Stimulated activated CD4-positive, alpha-beta T cell treated with anti-CD3 and anti-CD28 coated beads, Interleukin-15, amount 100 ng/mL, for 48 hours (primary cell): ENCODE measurements at places on chromosomes 16 and 17.

DNA sequence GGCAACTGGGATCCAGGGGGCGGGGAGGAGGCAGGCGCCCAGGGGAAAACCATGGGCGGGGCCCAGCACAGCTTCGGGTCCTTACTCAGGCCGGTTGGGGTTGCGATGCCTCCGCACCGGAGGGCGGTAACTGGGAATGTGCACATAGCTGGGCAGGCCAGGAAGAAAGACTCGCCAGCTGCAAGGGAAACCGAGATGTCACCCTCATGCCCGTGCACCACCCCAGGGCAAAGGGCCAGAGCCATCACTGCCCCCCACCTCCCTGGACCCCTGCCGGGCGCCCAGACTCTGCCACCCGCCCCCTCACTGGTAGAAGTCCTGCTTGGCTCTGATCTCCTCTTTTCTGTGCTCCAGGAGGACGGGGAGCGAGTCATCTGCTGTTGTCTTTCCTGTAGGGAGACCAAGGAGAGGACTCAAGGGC is 6.7 kb downstream of the ALOX12B start:
- no peak for DNase-seq

DNA sequence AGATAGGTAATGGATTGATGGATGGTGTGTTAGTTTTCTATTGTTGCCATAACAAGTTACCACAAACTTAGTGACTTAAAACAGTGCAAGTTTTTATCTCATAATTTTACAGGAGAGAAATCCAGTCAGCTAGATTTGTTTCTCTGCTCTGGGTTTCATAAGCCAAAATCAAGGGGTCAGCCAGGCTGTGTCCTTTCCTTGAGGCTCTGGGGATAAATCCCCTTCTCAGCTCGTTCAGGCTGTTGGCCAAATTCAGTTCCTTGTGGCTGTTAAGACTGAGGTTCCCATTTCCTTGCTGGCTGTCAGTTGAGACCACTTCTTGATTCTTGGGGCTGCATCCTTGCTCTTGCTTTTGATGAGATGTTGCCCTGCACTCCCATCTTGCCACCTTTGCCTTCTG is 204.9 kb upstream of the CDH13 start:
- no peak for DNase-seq

DNA sequence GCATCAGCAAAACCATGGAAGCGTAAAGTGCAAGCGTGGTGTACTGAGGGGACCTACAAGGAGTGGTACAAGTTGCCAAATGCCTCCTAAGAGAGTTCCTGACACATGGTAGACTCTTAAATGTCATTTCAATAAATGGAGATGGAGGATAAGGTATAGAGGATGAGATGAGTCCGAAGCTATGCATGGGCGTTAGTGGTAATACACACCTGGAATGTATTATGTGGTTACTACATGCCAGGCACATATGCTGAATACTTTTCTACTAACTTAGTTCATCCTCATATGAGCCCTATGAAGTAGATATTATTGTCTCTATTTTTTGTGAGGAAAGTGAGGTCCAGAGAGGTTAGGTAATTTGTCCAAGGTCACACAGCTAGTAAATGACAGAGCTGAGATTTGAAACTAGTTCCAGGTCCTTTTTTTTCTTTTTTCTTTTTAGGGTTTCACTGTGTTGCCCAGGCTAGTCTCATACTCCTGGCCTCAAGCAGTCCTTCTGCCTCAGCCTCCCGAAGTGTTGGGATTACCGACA is 15.5 kb downstream of the YPEL2 start:
- no peak for DNase-seq

DNA sequence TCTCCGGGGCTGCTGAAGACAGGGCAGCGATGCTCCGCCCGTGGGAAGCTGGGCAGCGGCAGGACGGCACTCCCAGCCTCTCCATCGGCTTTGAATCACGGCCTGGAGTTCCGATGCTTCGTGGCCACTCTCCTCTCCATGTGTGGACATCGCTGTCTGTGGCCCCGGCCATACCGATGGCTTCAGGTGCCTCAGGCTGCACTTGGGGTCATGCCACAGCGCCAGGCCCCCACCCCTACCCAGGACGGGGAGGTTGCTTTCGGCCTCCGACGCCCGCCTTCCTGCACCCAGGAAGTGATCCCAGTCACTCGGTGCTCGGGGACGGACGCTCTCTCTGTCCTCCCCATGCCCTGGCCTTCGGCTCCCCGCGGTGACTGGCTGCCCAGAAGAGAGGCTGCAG is 180.7 kb downstream of the BANP start:
- DNase-seq, result no peak

DNA sequence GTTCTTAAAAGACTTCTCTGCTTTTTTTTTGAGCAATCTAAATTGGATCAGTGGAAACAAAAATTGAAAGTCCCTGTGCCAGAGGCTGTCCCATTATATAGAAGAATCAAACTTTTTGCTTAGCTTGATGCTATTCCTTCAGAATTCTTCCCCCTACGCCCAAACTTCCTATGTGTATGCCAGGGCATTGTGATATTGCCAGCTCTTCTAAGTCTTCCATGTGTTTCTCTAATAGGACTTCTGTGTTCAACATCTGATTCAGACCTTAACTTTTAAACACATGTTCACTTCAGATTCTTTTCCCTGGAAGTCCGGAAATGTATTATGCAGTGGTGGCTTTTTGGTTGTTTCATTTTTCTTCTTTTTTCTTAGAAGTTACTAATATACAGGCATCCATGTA is 18.7 kb downstream of the PTRH2 start:
- no peak for DNase-seq

DNA sequence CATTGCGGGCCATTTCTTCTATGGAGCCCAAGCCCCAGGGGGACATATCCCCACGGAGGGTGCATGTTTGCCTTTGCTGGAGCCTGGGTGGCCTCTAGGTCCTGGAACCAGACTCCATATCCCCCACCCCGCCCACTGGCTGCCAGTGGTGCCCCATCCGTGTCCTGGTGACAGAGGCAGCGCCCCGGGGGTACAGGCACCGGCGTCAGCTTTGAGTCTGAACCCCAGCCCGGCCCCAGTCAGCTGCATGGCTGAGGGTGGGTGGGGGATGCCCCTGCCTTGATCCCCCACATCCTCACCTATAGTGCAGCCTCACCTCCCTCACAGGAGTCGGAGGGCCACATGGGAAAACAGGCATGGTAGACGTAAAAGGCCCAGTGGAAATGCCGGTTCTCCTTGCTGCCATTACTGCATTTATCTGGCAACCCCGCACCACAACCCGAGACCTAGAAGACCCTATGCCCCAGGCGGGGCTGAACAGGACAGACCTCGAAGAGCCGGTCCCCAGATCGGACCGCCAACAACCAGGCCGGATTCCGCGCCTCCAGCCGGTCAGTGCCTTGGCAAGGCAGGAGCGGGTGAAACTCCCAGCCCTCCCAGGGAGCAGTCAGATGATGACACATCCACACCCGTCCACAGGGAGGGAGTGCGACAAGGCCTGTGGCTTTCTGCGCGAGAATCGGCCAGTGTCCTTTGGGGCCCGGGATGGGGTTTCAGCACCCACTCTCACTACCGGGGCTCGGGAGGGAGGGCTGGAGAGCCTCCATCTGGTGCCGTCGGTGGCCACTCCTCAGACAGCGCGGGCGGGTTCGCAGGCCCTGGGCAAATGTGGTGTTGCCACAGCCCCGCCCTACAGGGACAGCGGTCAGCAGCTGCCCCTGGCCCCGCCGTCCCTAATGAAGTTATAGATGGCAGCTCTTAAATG is 11.9 kb upstream of the SSTR5 start:
- no peak for DNase-seq

DNA sequence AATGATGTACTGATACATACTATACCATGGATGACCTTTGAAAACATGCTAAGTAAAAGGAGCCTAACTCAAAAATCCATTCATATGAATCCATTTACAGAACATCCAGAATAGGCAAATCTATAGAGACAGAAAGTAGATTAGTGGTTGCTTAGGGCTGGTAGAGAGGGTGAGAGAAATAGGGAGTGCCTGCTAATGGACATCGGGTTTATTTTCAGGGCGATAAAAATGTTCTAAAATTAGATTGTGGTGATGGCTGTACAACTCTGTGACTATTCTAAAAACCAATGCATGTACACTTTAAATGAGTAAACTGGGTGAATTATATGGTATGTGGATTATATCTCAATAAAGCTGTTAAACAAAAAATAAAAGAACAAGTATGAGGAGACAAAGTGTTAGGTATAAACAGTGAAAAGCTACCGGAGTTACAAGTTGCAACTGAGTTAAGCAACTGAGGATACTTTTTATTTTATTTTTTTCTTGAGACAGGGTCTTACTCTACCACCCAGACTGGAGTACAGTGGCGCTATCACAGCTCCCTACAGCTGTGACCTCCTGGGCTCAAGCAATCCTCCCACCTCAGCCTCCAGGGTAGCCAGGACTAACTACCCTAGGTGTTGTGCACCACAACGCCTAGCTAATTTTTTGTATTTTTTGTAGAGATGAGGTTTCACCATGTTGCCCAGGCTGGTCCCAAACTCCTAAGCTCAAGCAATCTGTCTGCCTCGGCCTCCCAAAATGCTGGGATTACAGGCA is 75.5 kb upstream of the CORO6 start:
- no peak for DNase-seq

DNA sequence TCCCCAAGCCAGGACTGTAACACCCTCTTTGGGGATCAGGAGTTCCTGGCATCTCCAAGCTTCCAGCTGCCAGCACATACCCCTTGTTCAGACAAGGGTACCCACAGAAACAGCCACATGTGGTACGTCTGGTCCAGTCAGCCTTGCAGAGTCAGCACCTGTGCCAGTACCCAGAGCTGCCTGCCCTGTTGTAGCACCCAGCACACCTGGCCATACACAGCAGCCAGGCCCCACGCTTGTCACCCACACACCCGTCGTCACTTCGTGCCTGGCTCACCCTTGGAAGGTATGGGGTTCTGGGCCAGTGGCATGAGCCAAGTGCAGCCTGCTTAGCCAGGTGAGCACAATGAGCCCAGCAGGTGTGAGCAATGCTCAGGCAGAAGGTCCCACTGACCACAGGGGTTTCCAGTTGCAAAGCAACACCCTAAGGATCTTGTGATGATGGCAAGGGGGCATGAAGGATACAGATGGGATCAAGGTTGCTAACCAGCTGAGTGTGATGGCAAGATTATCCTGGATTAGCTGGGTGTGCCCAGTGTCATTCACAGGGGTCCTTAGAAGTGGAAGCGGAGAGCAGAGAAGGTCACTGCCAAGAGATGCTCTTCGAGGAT is 202.3 kb downstream of the CPPED1 start:
- DNase-seq, result no peak

GRCh38 chr16:85284141-85284817 is 172.0 kb upstream of the CIBAR2 start:
- no peak for DNase-seq

DNA sequence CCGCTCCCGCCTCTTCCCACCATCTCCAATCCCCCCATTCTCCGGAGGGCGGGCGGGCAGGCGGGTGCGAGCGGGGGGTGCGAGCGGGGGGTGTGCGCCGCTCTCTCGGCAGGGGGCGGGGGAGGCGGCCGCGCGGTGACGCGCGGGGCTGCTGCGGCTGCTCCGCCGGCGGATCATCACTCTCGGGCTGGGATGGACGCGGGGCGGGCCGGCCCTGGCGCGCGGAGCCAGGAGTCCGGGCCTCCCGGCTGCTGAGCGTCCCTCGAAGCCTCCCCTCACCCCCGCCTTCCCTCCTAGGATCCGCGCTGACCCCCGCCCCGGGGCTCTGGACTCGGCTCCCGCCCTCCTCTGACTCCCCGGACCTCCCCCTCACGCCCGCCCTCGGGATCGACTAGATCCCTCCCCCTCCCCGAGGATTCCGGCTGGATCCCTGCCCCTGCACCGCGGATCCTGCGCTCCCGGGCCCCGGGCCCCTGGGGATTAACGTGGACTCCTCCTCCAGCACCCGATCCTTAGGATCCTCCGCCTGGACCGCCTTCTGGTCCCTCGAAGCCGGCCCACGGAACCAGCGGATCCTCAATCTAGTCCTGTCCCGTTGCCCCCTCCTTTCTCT is 946 bp upstream of the TMEM256 start:
- DNase-seq, result no peak

DNA sequence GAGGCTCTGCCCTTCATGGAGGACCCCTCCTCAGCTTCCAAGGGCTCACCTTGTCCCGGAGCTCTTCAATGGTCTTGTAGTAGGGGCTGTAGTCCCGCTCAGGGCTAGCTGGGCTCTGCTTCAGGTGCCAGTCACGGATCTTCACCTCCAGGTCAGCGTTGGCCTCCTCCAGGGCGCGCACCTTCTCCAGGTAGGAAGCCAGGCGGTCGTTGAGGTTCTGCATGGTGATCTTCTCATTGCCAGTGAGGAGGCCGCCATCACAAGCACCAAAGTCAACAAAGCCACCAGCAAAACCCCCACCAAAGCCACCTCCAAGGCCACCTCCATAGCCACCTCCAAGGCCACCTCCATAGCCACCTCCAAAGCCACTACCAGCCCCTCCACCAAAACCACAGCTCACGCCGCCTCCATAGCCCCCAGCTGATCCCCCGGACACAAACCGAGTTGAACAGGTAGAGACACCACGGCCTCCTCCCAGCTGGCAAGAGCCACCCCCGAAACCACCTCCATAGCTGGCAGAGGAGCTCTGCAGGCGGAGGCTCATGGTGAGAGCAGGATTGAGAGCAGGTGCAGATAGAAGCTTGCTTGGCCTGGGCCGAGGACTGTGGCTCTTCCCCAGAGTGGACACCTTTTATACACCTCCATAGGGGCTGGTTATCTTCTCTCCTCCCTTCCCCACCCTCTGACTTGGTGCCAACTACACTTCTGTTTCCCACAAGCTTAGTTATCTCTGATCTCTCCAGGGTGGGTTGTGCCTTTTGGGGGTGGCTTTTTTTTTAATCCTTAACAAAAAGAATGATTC is at the start of gene KRT13:
TSS of gene KRT13 (minus strand) at position 606 of the 802 bp plus-strand sequence. CDS start at position 544, 62 bp downstream.
- DNase-seq, result no peak

- no peak for DNase-seq
Measured at GRCh38 chr17:19958023-19958422, 19.6 kb downstream of the AKAP10 start.

- DNase-seq, result no peak
Measured at GRCh38 chr17:39979016-39979670, 1.5 kb upstream of the PSMD3 start.

- no peak for DNase-seq
Measured at GRCh38 chr17:7502987-7503386, 18.8 kb downstream of the POLR2A start.

- DNase-seq, result no peak
Measured at GRCh38 chr16:49121636-49122035, 160.0 kb downstream of the CBLN1 start.

DNA sequence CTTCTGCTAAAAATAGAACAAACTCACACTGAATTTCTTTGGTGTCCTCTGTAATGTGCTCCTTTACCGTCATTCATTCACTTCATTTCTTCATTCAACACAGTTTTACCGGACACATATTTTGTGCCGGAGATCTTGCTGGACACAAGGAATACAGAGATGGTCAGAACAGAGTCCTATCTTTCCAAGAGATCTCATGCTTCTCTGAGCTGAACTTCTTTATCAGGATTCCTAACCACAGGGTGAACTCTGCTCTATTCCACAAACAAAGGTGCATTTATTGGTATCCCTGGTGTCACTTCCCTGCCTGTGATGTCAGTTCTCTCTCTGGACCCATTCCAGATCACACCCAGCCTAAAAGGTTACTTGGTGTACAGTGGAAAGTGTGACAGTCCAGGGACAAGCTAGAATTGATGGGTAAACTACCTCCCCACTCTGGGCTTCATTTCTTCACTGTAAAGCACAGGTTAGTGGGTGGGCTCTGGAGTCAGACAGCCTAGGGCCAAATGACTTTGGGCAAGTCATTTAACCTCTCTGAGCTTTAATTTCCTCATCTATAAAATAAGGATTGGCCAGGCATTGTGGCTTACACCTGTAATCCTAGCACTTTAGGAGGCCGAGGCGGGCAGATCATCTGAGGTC is 4.2 kb downstream of the IFI35 start:
- no peak for DNase-seq
